Uterus (tissue), 4 donors: ENCODE measurements at places on chromosomes 1 and 21. TPM values are rescaled to one million over a fixed set of nuclear protein-coding genes. Genes with fewer than 3 reads are reported as not detected.

Gene DDAH1
- 28.9 TPM for total RNA-seq

Gene OR2G6
- not detected for total RNA-seq

Gene SPRTN
- 19.3 TPM for total RNA-seq

Gene CHI3L2
- 0.69 TPM for total RNA-seq

Gene SNRPE
- 105 TPM for total RNA-seq

Gene ADAM30
- not detected for total RNA-seq

Gene AURKAIP1
- total RNA-seq = 13.2 TPM

Gene C1orf159
- 18.4 TPM for total RNA-seq

Gene MEX3A
- total RNA-seq = 3.3 TPM

Gene VWA5B1
- total RNA-seq = not detected

Gene MSH4
- 1.2 TPM for total RNA-seq

- no peak for DNase-seq
Measured at GRCh38 chr1:53871221-53871620, 18.4 kb downstream of the YIPF1 start.

GRCh38 chr1:158362482-158362881, 8.8 kb downstream of the CD1E start:
- no peak for DNase-seq

DNA sequence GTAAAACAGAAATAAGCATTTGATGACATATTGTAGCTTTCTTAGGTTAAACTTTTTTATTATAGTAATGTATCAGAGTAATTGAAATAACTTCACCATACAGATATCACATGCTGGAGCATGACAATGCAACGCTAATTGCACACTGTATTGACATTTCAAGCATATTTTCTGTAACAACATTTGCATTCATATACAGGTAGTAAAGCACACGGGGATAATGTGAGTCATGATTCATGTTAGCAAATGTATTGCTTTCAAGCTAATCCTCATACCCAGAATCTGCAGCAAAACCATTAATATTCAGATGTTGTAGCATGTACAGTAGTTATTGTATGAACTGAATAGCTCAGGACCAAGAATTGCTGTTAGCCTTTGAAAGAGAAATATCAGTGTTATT, 133.9 kb downstream of the TTLL7 start:
- DNase-seq = no peak

- no peak for DNase-seq
Measured at GRCh38 chr1:111861523-111861922, 105.8 kb downstream of the DDX20 start.

DNA sequence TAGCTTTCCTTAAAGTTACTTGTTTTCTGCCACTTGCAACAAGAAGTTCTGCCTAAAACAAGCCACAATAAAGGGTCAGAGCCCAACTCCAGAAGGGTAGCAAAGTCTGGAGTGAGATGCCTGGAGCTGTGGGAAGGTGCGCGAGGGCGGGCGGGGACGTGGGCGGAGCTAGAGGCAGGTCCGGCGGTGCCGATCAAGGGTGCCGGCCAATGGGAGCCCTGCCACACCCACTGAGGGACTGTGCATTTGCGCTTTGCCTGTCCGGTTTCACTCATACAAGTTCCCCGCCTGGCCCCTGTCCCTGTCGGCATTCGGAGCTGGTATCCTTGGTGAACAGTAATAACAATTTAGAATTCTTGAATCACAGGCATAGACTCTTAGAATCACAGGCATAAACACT, 732.4 kb downstream of the MATN1 start:
- DNase-seq = no peak

GRCh38 chr1:180003026-180003695, 48.6 kb downstream of the CEP350 start:
- DNase-seq = no peak

DNA sequence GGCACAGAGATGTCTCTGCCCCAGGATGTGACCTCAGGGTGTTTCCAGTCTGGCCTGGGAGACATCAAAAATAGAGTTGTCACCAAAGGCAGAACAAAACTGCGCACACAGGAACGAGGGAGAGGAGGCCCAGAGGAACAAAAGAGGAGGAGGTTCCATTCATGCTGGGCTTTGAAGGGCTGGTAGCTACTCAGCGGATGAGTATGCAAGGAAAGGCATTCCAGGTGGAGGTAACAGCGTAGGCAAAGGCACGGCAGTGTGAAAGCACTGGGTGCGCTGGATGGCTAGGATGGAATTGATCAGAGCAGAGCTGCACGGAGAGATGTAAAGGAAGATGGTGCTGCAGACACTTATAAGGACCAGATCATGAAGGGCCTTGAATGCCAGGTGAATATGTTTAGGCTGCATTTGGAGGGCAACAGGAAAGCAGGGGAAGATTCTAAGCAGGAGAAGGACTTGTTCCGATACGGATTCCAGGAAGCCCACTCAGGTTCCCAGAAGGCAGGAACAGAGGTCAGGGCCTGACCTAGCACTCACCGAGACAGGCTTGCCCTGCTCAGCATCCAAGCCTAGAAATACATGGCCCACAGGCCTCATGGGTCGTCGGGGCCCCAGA, 6.3 kb downstream of the COL16A1 start:
- no peak for DNase-seq

- DNase-seq = no peak
Measured at GRCh38 chr1:155794605-155795245, 62.3 kb downstream of the GON4L start.

GRCh38 chr1:1212780-1213344, 1.1 kb downstream of the TNFRSF4 start:
- DNase-seq = no peak

DNA sequence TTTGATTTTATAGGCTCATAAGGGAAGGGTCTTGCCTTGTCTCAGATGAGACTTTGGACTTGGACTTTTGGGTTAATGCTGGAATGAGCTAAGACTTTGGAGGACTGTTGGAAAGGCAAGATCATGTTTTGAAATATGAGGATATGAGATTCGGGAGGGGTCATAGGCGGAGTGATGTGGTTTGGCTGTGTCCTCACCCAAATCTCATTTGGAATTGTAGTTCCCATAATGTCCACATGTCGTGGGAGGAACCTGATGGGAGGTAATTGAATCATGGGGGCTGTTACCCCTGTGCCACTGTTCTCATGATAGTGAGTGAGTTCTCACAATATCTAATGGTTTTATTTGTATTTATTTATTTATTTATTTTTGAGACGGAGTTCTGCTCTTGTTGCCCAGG, 6.9 kb upstream of the CSDE1 start:
- DNase-seq = no peak

- DNase-seq = no peak
Measured at GRCh38 chr1:15882665-15883064, 35.2 kb downstream of the SPEN start.

DNA sequence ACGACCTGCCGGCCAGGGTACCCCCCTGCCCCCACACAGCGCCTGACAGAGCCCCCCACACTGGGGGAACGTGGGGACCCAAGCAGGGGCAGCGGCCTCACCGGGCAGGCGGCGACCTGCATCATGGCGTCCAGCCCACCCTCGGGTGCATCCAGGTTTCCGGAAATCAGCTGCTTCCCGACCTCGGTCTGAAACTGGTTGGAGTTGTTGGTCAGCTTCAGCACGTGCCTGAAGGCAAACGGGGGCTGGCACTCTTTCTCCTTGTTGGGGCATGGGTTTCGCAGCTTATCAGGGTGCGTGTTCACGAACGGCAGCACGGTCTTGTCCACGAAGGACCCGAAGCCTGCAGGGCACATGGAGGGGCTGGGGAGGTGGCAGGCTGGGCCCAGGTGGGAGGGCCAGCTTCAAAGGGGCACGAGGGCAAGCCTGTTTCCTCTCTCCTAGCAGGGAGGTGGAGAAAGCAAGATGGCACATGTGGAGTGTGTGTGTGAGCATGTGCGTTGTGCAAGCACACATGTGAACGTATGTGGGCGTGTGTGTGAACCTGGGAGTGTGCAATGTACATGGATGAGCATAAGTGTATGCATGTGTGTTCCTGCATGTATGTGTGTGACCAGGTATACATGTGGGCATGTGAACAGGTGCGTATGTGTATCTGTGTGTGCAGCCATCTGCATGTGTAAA, 19.2 kb downstream of the ITGB2 start:
- DNase-seq = no peak

- DNase-seq = no peak
Measured at GRCh38 chr1:210384625-210385024, 55.9 kb downstream of the HHAT start.

- DNase-seq = no peak
Measured at GRCh38 chr21:38290809-38291208, 34.0 kb downstream of the KCNJ15 start.

- no peak for DNase-seq
Measured at GRCh38 chr1:173415905-173416450, 61.2 kb upstream of the PRDX6 start.

GRCh38 chr1:194734970-194735369, 1548.6 kb upstream of the B3GALT2 start:
- DNase-seq = no peak

DNA sequence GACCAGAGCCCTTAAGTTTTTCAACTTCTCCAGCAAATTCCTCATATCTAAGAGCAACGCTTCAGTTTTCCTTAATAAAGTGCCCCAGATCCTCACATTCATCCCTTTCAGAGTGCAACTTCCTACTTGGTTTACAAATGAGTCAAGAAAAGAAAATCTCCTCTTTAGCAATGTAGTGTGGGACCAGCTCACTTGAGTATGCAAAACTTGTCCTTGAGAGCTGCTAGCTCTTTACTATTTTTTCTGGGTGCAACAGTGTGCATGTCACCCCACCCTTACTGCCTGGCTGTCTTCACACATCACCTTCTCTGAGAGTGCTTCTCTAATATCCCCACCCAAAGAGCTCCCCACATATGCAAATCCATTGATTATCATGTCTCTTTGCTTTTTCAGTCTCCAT, 203.1 kb upstream of the CAMK1G start:
- DNase-seq = no peak

DNA sequence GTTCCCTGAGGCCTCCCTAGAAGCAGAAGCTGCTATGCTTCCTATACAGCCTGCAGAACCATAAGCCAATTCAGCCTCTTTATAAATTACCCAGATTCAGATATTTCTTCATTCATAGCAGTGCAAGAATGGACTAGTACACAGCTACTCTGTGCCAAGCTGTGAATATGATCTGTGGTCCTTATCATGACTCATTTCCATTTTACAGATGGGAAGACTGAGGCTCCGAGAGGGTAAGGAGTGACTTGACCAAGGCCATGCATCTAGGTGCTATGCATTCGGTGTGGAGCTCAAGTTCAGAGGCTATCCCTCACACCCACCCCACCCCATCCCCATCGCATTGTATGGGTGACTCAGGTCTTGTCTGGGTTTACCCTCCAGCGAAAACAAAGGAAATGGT, 52.3 kb upstream of the DISP3 start:
- no peak for DNase-seq
